ENCODE measurements at places on chromosomes 4 and X.

DNA sequence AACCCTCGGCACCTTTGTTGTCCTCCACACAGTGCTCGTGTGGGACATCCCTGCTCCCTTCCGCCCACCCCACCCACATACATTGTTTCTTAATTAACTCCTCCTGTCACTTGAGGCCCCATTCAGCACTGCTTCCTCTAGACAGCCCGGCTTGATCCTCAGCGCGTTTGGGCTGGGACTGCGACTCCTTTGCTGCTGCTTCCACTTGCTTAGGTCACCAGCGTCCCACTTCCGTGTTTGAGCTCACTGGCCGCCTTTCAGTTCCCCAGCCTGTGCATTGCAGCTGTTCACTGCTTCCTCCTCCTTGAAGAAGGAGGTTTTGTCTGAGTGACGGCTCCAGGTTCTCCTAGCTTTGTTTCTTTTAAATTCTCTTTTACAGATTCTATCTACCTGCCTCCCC is 16.1 kb downstream of the RNF4 start:
- DNase-seq, result peak; percentile 58

- no peak for DNase-seq
Observed at GRCh38 chrX:9906919-9907318, 60.2 kb upstream of the CLDN34 start.

DNA sequence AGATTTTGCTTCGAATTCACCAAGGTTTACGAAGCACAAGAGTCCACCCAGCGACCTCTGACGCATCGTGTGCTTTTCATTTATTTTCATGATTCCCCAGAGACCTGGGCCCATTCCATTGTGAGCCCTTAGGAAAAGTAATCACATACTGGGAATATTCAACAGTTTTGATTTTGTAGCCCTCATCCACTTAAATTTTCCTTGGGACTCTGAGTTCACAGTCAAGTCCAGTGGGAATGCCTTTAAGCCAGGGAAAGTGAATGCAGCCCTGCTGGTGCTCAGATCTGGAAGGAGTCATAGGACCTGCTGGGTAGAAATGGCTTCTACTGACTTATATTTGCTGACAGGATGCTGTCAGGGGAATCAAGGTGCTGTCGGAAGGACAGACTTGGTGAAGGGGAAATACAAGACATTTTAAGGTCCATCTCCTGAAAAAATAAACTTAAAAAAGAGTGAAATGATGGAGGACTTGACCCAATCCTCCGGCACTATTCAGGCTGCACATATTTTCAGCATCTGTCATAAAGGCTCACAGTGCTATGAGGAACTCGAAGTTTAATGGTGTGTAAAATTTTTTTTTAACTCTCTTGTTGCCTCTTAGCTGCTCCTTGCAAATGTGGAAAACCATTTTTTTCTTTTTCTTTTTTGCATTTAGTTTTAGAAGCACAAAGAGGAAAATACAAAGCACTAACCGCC is 204.9 kb downstream of the MID1 start:
- no peak for DNase-seq

DNA sequence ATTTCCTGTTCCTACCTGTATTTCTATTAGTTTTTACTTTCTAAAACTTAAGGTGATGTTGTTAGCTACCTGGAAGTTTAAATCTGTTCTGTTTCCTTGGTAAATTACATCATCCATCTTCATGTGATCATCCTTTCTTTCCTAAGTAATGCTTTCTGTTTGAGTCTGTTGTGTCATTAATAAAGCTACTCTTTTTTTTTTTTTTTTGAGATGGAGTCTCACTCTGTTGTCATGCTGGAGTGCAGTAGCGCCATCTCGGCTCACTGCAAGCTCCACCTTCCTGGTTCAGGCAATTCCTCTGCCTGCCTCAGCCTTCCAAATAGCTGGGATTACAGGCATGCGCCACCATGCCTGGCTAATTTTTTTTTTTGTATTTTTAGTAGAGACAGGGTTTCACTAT is 73.3 kb downstream of the FIP1L1 start:
- no peak for DNase-seq

- no peak for DNase-seq
Observed at GRCh38 chr4:11535333-11535732, 106.6 kb upstream of the HS3ST1 start.

- DNase-seq, result no peak
Observed at GRCh38 chrX:46782034-46782433, 23.1 kb upstream of the SLC9A7 start.

DNA sequence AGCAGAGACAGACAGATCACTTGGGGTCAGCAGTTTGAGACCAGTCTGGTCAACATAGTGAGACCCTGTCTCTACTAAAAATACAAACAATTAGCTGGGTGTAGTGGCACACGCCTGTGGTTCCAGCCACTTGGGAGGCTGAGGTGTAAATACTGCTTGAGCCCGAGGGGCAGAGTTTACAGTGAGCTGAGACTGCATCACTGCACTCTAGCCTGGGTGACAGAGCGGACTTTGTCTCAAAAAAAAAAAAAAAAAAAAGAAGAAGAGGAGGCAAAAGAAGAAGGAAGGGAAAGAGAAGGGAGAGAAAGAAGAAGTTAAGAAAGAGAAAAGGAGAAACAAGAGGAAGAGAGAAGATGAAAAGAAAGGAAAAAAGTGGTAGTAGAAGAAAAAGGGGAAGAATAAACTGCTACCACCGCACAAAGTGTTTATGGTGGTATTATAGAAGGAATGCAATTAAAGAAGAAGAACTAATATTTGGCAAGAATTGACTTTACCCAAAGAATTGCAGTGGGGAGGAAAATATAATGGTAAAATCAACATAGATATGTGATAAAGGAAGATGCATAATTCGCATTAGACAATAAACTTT is 19.6 kb upstream of the NSUN7 start:
- no peak for DNase-seq

DNA sequence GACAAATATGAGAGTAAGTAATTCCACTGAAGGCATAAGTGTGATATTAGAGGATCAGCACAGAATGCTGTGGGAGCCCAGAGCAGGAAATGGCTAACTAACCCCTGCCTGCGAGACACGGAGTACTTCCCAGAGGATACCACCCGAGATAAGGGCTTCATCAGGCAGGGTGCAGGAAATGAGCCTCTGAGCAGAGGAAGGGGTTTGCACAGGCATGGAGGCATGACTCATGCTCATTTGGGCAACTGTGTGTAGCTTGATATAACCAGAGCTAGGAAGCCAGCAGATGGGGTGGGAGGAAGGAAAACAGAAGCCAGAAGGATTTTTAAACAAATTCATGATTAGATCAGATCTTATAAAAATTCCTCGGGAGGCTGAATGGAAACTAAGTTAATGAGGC is 70.0 kb upstream of the TSPAN5 start:
- DNase-seq, result no peak

DNA sequence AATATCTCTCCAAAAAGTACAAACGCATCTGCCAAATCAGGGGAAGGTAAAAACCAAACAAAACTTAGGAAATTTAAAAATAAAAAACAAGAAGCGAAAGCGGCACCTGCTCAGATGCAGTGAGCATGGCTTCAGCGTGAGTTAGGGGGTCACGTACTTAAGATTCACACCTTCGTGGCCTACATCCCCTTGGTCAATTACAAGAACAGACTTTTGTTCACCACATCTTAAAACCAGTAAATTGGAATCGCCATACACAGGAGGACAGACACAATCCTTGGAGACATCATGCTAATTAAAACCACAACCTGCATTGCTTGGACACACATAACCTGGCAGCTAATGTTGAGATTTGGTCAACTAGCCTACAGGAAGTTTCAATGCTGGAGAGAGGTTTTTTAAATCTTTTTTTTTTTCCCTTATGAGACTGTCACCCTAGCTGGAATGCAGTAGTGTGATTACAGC is 12.5 kb upstream of the SEL1L3 start:
- DNase-seq, result no peak

GRCh38 chr4:97411356-97411755 is 731.9 kb downstream of the STPG2 start:
- no peak for DNase-seq

GRCh38 chr4:188332265-188332664 is 193.0 kb downstream of the TRIML1 start:
- DNase-seq, result no peak

- no peak for DNase-seq
Observed at GRCh38 chrX:114985967-114986592, 31.3 kb downstream of the IL13RA2 start.

DNA sequence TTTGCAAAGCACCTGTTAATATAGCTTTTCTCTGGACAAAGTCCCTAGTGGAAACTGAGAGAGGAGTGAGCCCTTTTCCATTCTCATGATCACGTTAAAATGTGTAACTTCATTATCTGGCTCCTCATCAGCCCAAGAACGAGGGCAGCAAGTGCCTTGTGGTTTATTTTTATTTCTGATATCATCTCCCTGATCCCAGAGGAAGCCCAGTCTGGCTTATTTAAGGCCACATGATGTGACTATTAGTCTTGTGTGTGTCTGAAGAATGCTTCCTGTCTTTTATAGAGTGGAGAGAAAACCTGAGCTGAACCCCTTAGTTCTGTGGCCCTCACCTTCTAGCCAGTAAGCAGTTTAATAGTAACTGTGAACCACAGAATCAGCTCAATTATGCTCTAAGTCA is 67.2 kb downstream of the LHFPL1 start:
- no peak for DNase-seq

- DNase-seq, result no peak
Observed at GRCh38 chr4:124790471-124790870, 77.9 kb upstream of the ANKRD50 start.

DNA sequence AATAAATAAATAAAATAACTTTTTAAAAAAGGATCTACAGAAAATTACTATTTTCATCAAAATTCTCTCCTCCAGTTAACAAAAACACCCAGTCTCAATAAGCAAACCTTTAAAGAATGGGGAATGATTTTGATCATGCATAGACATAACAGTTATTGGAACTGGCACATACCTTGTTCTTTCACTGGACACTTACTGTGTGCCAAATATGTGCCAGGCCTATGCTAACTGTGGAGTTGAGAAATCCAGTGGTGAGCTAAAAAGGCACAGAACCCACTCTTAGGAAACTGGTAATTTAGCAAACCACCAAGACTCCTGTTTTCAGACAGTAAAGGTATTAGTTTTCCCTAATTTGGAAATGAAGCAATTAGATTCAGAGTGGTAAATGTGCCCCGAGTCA is 39.1 kb downstream of the CLOCK start:
- no peak for DNase-seq

DNA sequence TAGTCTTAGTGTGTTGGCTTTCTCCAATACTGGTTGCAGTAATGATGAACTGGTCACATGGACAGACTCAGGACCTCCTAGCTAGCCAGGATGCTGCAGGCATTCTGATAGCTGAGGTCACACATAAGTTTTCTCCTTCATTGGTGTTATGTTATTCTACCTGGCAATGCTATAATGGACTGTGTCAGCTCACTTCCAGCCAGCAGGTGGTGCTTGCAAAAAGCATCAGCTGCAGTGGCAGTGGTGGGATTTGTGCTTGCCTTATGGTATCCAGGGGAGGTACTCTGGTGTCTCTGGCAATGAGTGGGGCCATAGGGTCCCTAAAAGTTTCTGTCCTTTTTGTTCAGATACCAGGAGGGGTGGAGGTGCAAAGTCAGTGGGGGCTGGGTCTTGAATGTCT is 33.6 kb downstream of the ZNF330 start:
- DNase-seq, result no peak

GRCh38 chrX:15623054-15623453 is 22.3 kb upstream of the ACE2 start:
- no peak for DNase-seq

DNA sequence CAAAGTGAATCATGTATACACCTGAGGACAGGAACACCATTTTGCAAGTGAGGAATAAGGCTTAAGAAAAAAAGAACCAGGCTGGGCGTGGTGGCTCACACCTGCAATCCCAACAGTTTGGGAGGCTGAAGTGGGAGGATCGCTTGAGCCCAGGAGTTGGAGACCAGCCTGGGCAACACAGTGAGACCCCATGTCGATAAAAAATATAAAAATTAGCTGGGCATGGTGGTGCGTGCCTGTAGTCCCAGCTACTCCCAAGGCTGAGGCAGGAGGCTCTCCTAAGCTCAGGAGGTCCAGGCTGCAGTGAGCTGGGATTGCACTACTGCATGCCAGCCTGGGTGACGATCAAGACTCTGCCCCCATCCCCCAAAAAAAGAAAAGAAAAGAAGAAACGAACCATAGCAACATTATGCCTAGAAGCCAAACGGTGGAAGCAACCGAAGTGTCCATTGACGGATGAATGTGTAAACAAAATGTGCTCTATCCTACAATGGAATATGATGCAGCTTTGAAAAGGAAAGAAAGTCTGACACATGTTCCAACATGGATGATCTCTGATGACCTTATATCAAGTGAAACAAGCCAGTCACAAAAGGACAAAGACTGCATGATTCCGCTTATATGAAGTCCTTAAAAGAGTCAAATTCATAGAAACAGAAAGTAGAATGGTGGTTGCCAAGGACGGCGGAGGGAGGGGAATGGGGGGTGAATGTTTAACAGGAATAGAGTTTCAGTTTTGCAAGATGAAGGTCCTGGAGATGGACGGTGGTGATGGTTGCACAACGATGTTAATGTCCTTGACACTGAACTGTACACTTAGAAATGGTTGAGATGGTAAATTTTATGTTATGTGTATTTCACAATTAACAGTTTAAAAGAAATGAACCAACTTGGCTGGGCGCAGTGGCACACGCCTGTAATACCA is 8.6 kb upstream of the KIAA0232 start:
- no peak for DNase-seq

GRCh38 chr4:151226004-151226932 is 50.7 kb upstream of the PRSS48 start:
- DNase-seq, result no peak

DNA sequence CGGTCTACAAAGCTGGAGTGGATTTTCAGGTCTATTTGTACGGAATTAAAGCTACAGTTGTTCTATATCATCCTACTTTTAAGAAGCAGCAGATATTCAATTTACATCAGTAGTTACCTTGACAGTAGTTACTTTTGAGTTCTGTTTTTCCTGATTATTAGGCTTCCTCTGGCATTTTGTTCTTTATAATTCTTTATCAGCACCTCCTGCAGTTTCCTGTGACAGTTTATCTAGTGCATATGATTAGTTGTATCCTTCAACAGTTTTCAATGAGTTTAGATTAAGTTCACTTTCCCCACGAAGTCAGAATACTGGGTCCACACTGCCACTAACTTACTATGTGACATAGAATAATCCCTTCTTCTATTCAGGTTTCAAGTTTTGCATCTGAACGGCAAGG is 71.7 kb downstream of the IDS start:
- DNase-seq, result no peak

GRCh38 chr4:88958080-88958479 is 98.9 kb downstream of the FAM13A start:
- no peak for DNase-seq

GRCh38 chr4:123856689-123857545 is 460.3 kb downstream of the SPRY1 start:
- DNase-seq, result peak; percentile 31

DNA sequence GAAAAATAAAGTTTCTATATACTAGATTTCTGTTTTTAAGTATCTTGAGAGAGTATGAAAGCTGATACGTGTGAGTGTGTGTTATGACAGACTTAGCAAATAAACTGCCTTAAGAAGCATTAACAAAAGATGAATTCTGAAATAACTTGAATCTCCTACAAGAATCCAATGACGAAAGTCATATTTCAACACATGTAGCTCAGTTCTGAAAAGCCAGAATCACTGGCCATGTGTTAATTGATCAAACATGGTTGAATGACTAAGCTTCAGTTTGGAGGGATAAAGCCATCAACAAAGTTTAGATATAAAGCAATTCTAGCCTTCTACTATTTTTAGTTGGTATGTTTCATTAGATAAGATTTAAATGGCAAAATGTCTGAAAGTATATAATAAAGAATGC is 88.5 kb upstream of the ETNPPL start:
- no peak for DNase-seq

GRCh38 chr4:162164906-162165510 is 1.2 kb upstream of the FSTL5 start:
- DNase-seq, result no peak

- no peak for DNase-seq
Observed at GRCh38 chrX:4315891-4316290, 602.4 kb upstream of the PRKX start.
